ENCODE measurements at places on chromosomes 12 and 14.

DNA sequence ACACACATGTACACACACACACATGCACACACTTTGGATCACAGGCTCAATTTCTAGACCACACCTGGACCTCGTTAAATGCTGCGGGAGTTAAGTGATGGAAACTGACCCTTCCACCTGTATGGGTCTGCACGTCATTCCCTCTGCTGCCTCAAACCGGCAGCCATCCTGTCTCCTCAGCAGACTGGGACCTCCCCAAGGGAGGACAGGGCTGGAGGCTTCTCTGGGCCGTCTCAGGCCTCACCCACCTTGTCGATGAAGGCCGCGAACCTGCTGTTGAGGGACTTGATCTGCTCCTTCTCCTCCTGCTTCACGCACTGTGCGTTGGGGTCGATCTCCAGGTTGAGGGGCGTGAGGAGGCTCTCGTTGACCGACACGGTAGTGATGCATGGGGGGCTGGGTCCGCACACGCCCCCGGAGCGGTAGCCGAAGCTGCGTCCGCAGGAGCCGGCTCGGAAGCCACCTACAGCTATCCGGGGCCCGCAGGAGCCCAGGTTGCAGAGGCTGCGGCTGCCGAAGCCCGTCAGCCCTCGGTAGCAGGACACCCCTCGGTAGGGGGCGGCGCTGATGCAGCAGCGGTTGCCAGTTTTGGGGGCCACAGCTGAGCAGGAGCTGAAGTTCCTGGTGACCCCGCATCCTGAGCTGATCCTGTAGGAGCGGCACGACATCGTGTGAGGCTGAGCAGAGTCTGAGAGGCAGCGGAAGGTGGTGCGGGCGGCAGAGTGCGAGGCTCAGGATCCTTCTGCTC lies at the start of gene KRT85:
KRT85 (minus strand) TSS at position 744 of the 748 bp plus-strand sequence; CDS start at position 668, 76 bp downstream.
- DNase-seq, result no peak

DNA sequence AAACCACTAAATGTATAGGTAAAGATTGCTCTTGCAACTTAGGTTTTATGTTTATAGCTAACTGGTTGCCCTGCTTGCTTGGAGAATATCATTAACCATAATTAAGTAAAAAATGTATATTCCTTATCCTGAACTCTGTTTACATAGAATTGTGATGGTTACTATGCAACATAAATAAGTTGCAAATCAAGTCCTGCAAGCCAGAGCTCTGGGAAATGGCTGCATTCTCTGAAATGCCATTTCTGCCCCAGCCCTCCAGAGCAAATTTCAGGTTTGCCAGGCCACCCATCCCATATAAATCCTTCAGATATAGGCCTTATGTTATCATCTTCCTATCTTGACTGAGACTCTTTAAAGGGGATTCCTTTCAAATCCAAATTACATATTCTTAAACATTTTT lies 118.4 kb upstream of the MYF6 start:
- DNase-seq, result no peak

- DNase-seq, result no peak
Observed at GRCh38 chr14:38074081-38074480, 133.6 kb upstream of the SSTR1 start.

GRCh38 chr12:105916760-105917039 lies 222.1 kb downstream of the NUAK1 start:
- DNase-seq, result peak; percentile 20

DNA sequence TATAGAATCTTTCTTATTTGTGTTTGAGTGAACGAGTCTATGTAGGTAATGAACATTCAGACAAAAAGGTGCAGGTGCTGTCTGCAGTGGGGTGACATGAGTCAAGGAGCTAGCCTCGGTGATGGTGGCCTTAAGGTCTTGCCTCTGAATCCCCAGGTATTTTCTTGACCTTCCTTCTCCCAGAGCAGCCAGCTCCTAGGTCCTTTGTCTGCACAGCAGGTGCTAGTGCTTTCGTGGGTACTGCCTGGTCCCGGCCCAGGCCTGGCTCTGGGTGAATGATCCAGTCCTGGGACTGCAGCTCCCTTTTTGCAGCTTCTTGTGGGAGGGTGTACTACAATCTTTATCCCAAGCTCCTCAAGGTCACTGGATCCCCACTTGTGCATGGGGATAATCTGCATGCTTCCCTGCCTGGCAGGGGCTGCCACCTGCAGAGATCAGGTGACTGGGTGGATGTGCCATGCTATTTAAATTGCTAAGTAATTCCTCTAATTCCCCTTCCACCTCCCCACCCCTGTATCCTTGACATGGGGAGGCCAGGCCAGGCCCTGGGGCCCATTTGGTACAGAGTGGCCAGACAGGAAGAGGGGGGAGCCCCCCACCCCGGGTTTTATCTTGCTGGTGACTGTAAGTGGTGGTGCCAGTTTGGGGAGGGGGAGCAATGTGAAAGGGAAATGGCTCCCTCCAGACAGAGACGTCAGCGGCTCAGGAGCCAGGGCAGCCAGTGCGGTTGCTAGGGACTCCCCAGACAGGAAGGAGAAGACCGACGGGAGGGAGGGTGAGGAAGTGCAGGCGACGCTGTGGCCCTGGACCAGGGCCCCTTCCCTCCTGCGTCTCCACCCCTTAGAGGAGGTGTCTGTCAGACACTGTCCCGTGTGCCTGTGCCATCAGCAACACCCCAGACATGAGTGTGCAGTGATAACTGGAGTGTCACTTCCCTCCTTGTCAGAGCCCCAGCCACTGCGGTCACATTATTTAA lies 6.7 kb downstream of the VASH1 start:
- DNase-seq, result peak; percentile 38

- no peak for DNase-seq
Observed at GRCh38 chr14:105012171-105012985, 8.5 kb downstream of the CDCA4 start.

- DNase-seq, result no peak
Observed at GRCh38 chr14:68966872-68967301, 12.2 kb downstream of the ACTN1 start.

GRCh38 chr14:75294649-75295033 lies 16.0 kb downstream of the FOS start:
- no peak for DNase-seq

GRCh38 chr12:119328111-119328510 lies 6.4 kb upstream of the CCDC60 start:
- DNase-seq, result no peak

DNA sequence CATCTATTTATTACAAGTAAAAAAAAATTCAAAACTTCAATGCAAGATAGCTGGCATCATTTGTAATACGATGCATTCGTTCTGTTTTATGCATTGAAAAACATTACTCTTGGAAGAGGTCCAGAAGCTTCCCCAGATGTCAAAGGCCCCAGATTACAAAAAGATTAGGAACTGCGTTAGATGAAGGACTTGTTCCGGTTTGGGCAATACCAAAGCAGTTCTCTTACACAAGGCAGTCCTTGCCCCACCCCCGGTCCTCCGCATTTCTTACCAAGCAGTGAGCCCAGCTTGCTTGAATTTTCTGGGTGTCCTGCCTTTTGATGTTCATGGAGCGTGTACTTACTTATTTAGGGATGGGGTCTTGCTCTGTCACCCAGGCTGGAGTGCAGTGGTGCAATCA lies 4.8 kb upstream of the HVCN1 start:
- DNase-seq, result peak; percentile 78

DNA sequence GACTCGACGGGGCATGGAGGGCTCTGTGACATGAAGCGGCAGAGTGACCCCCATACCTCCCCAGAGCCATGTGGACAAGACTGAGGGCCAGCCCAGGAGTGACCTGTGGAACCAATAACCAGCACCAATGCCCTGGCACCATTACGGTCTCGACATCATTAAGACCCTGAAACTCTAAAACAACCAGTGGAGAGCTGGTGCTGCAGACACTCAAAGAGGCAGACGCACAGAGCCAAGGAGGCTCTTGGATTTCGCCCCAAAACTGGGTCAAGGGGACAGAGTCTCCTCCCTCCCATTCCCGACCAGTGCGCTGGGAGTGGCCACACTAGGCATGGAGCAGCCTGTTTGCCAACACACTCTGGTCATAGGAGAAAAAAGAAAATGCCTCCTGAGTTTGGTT lies 41.6 kb upstream of the VASH1 start:
- DNase-seq, result no peak

DNA sequence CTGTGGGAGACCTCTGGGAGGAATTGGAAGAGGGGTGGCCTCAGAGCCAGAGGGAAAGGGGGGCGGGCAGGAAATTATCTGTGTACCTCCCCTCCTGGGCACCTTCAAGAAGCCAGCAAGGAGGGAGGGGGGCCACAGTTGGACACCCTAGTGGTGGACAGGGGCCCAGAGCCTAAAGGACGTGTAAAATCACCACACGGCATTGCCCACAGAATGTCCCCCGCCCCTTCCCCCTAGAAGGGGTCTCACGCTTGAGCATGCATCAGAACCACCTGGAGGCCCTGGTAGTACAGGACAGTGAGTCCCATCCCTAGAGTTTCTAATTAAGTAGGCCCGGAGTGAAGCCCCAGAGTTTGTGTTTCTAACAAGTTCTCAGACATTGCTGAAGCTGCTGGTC lies 8.2 kb downstream of the ENDOU start:
- no peak for DNase-seq

GRCh38 chr12:42172441-42173210 lies 28.0 kb upstream of the GXYLT1 start:
- no peak for DNase-seq

DNA sequence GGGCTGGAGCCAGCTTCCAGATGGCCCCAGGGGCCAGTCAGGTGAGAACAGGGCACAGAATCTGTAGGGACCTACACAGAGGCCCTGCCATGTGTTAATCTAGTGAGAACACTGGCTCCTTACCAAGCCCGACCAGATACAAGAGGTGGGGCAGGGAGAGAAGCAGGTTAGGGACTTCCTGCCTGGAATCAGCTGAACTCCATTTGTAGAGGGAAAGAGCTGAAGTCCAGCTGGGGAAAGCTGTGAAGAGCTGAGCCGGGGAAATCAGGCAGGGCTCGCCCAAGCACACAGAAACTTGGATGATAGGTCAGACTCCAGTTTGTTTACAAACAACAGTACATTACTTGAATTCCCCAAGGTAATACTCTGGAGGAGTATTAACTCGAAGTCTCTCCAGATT lies 46.7 kb downstream of the PTGER2 start:
- DNase-seq, result peak; percentile 21

DNA sequence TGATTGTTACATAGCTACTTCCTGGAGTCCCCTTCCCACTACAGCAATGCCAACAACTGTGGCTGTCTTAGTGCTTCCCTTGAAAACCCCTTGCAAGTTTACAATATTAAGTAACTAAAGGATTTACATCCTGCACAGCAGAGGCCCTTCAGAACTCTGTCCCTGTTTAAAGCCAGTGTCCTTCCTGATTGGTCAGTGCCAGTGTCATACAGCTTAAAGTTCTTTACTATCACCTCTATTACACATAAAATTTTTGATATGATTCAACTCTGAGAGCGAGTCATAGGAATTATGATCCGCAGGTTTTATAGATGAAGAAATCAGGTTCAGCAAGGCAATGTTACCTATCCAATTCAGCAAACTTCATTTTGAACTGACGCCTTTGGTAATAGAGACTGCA lies 91.4 kb upstream of the ALX1 start:
- DNase-seq, result no peak

DNA sequence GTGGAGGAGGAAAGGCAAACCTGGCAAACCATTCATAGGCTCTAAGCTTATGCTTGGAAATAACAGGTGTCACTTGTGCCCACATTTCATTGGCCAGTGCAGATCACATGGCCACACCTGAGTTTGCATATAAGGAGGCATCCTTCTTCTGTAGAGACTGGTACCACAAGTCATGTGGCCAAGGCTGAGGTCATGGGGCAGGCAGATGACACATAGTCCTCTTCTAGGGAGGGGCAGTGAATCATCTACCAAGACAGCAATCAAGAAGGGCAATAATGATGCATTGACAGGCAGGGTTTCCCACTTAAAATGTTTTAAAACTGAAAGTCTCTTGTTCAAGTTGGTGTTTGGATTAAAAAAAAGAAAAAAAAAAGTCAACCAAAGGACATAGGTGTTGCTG lies 77.3 kb downstream of the DAAM1 start:
- DNase-seq, result no peak

- no peak for DNase-seq
Observed at GRCh38 chr12:47965581-47965980, 2.2 kb downstream of the TMEM106C start.

GRCh38 chr12:42855362-42855950 lies 265.9 kb upstream of the PRICKLE1 start:
- DNase-seq, result no peak

DNA sequence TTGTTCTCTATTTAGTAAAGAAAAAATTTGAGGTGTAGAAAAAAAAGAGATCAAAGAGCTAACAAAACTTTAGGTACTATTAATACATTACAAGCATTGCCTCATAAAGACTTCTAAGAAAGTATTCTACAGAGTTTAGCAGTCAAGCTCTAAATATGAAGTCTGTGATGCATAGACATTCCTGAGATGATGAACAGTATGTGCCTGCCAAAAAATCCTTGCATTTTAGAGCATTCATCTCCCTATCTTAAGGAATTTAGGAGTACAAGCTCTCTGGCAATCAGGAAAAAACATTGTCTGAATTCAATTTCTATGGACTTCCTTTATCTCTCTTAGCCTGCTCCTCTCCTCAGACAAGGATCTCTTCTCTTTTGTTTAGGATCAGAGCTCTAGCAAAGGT lies 202.6 kb upstream of the LRFN5 start:
- DNase-seq, result peak; percentile 6

DNA sequence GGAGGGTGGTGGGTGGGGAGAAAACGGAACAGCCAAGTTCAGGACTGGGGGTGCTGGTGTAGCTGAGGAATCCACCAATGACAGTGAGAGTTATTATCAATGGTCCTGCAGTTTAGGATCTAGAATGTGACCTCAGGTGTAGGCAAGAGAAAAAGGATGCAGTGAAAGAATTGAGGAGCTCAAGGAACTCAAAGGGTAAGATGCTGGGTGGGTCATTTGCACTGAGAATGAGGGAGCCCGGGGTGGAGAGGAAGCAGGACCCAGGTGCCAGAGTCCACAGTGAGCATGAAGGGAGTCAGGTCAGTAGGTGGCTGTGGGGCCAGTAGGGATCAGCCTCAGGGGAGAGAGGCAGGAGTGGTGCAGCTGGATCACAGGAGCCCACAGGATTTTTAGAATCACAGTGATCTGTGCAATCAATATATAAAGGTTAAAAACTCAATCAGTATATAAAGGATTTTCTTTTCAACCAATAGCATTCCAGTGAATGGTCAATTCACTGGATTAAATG lies 3.2 kb upstream of the KRT7 start:
- no peak for DNase-seq

DNA sequence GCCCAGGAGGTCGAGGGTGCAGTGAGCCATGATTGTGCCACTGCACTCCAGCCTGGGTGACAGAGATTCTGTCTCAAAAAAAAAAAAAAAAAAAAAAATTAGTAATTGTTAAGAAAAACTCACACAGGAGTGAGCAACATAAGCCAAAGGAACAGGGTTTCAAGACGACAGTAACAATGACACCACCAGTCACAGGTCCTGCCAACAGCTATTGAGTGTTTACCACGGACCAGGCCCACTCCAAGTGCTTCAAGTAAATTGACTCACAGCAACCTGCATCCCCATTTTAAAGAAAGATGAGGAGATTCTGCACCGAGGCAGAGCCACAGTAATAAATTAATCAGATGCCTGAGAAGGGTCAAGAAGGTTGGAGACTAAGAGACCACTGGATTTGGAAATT lies 194.5 kb downstream of the DPF3 start:
- no peak for DNase-seq

GRCh38 chr14:23056145-23056955 lies 970 bp downstream of the CDH24 start:
- DNase-seq, result peak; percentile 66
